ENCODE measurements at places on chromosomes 11 and 22.

GRCh38 chr11:48096588-48097525 is 116.5 kb downstream of the PTPRJ start:
- DNase-seq: no peak

DNA sequence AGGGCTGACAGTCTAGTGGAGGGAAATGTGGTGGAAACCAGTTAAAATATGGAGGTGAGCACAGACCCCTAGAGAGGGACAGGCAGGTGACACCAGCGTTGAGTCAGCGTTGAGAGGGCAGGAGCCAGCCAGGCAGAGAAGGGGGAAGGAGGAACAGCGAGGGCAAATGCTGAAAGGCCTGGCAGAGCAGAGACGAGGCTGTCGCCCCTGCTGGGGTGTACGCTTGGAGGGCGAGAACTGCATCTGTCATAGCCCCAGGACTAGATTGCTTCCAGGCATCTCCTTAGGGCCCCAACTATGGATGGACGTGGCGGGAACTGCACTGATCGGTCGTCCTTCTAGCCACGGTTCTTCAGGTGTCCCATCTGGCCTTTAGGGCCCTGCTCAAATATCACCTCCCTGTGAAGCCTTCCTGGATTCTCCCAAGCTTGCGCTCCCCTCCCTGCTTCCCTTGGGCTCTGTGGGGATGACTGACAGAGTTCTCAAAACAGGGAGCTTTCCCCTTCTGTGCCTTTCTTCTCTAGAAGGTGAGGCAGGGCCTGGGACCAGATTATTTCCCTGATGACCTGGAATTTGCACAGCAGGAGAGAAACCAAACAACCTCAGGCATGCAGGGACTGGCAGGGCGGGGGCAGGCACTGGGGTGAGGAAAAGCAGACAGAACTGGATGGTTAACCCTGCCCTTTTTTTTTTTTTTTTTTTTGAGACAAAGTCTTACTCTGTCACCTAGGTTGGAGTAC is 11.1 kb downstream of the SYNGR1 start:
- DNase-seq: peak; percentile 70

DNA sequence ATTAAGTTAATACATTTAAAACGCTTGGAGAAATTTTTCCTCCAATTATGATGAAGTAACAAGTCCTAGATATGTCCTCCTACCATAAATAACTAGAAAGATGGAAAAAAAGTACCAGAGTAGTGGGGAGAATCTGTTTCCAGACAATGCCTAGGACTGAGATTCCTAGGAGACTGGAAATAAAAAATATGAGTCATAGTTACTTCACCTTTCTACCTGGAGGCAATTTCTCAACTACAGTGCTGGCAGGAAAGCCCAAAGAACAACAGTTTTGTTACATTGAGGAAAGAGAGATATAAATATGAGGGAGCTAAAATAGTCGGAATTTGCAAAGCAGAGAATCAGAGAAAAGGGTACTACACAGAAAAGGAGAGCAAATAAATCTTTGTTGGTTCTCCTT is 202.1 kb upstream of the ARHGAP42 start:
- DNase-seq: no peak

- no peak for DNase-seq
These were observed 1.9 kb downstream of the TIGD3 start for GRCh38 chr11:65356394-65356972.

DNA sequence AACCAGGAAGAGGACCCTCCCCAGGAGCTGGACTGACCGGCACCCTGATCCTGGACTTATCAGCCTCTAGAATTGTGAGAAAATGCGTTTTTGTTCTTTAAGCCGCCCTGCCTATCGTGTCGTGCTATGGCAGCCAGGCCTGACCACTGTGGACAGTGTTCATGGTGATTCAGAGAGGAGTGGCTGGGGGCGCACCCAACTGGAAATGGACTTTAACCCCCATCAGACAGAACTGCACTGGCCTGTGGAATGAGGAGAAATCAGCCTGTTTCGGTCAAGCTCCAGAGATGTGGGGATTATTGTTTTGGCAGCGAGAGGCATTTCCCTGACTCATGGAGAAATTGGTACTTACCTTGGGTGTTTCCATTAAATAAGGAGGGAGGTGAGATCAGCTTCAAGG is 1437.8 kb downstream of the BRD1 start:
- DNase-seq: no peak

GRCh38 chr22:18966748-18967147 is 30.7 kb upstream of the PRODH start:
- no peak for DNase-seq

- no peak for DNase-seq
These were observed 117.5 kb upstream of the NNMT start for GRCh38 chr11:114178656-114179055.

DNA sequence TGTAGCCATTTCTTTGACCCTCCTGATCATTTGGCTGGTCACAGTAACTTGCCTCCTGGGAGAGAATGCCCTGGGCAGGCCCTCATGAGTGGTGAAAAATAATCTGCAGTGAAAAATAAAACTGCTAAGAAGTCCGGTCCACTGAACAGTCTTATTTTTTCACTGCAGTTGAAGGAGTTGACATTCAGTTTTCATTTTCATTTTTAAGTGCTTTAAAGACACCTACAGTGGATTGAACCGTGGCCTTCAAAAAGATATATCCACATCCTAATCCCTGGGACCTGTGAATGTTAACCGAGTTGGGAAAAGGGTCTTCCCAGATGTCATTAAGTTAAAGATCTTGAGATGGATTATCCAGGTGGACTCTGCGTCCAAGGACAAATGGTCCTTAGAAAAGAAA is 153.6 kb upstream of the GRK3 start:
- no peak for DNase-seq

All from fibroblast of skin of scalp (primary cell).